Stimulated activated CD4-positive, alpha-beta T cell treated with anti-CD3 and anti-CD28 coated beads, TNF-alpha, amount 100 ng/mL, for 1 hour (primary cell): ENCODE measurements at places on chromosomes 4 and X.

GRCh38 chr4:148654131-148654530, 211.9 kb upstream of the NR3C2 start:
- no peak for DNase-seq

DNA sequence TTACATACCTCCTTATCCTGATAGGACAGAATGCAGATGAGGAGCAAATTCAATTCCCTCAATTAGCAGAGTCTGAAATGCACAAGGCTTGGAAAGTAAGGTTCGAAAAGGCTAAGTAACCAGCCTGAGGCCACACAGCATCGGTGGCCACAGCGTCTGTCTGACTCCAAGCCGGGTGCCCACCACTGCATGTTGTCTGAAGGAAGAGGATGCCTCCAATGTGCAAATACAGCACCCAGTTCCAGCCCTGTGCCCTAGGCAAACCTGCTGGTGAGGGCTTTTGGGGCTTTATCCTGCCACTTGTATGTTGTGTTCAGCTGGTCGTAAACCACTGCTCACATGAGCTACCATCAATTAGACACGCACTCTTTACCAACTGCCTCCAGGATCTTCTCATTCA, 48.6 kb upstream of the PPP2R2C start:
- no peak for DNase-seq

- DNase-seq, result no peak
Measured at GRCh38 chr4:7487502-7487901, 52.8 kb upstream of the PSAPL1 start.

DNA sequence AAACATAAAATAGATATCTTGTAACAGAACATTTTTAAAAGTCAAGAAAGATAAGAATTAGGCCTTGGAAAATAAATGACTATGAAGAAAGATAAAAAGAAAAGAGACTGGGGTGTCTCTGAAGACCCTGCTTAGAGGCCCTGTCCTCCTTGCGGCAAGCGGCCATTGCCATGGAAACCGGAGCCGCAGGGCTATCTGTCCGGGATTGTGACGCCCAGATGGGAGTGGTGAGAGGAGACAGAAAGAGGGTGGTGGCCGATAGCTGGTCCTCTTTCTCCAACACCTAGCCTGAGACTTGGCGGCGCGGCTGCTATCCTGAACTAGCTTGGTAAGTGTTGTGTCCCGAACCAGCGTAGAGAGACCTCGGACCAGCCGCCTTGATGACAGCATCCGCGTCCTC, at the start of gene DUSP21:
DUSP21 (plus strand) TSS at position 269 of the 400 bp plus-strand sequence; CDS start at position 381, 112 bp downstream.
- no peak for DNase-seq

DNA sequence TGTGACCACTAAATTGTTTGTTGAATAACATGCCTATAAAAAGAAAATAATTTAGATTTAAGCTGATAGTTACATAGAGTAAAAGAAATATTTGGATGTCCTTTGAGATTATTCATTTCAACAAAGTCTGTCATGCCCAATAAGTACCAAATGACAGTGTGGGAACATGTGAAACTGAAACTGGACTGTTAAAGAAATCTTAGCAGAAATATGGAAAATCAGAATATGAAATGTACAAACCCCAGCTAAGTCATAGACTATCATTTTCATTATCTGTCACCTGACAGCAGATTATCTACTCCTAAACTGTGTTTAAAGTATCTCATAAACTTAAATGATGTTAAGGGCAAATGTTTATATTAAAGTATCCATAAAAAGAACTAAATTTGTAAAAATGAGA, 437.8 kb upstream of the FAM241A start:
- no peak for DNase-seq

GRCh38 chrX:17242470-17242869, 132.5 kb upstream of the NHS start:
- DNase-seq, result no peak

GRCh38 chr4:91288702-91289311, 1015.0 kb upstream of the GRID2 start:
- DNase-seq, result no peak

- DNase-seq, result no peak
Measured at GRCh38 chr4:145656156-145656555, 23.8 kb upstream of the C4orf51 start.

DNA sequence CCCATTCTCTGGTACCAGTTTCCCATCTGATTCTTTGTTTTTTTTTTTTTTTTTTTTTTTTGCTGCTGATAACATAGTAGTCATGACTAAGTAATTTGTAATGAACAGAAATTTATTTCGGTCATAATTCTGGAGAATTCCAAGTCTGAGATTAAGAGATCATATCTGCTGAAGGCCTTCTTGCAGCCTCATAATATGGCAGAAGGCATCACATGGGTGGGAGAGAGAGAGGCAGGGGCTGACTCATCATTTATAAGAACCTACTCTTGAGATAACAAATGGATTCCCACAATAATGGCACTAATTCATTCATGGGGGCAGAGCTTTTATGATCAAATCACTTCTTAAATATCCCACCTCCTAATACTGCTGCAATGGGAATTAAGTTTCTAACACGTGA, 1034.3 kb downstream of the STIM2 start:
- DNase-seq, result no peak

DNA sequence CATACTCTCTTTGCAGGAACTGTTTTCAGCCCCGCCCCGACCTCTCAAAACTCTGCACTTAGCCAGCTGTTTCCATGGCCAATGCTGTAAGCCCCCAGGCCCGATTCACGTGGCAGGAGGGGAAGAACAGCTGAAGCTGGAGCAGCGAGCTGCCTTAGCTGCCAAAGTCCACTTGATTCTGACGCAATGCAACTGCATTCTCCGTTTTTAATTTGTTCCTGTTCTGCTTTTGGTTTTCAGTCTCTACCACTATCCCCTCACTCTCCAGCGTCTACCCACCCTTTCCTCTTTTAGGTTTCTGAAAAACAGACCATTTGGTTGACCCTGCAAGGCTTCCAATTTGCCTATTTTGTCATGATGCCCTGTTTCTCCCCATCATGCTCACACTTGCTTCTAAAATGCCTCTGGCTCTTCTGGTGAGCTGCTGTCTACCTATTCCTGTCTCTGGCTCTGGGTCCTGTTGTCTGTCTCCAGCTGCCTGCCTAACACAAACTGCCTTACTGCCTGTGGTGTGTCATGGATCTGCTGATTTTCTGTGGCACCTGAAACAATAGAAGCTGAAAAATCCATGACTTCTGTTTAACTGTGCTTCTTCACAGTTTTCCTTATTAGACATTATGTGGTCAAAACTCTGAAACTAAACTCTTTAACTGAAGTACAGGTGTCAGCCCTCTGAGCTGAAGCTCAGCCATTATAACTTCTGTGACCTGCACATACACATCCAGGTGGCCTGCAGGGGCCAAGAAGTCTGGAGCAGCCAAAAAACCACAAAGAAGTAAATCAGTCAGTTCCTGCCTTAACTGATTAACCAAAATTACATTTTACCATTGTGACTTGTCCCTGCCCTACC, 160.5 kb upstream of the AGTR2 start:
- DNase-seq, result no peak

- no peak for DNase-seq
Measured at GRCh38 chr4:1233641-1234308, 15.2 kb downstream of the CTBP1 start.
